ENCODE measurements at places on chromosomes 7 and 10. TPM values are rescaled to one million over a fixed set of nuclear protein-coding genes. Genes with fewer than 3 reads are reported as not detected.

GRCh38 chr10:111100198-111100597, 23.4 kb downstream of the ADRA2A start:
- no peak for DNase-seq

- no peak for DNase-seq
Measured at GRCh38 chr10:78401624-78402367, 368.1 kb downstream of the RPS24 start.

The UNC5B gene
- 20.6 TPM for total RNA-seq

The ADK gene
- total RNA-seq: 96.8 TPM

All from fibroblast of the aortic adventitia (primary cell).